ENCODE measurements at places on chromosomes 1 and 21. TPM values are rescaled to one million over a fixed set of nuclear protein-coding genes. Genes with fewer than 3 reads are reported as not detected.

CRP gene
- not detected for total RNA-seq

TNNI3K gene
- not detected for total RNA-seq

ADAM30 gene
- total RNA-seq, result not detected

HPDL gene
- 4.4 TPM for total RNA-seq

DMBX1 gene
- total RNA-seq, result 1.1 TPM

CD1D gene
- total RNA-seq, result 0.05 TPM

OR14K1 gene
- not detected for total RNA-seq

ZNF672 gene
- total RNA-seq, result 19.4 TPM

ZNF695 gene
- 3.4 TPM for total RNA-seq

TMEM269 gene
- total RNA-seq, result 0.08 TPM

RNF223 gene
- total RNA-seq, result 0.39 TPM

DDX59 gene
- 14.5 TPM for total RNA-seq

MXRA8 gene
- total RNA-seq, result 0.20 TPM

PAQR6 gene
- total RNA-seq, result 3.8 TPM

SIPA1L2 gene
- total RNA-seq, result 9.3 TPM

FCRL2 gene
- not detected for total RNA-seq

LCE2B gene
- total RNA-seq, result not detected

SERTAD4 gene
- 1.4 TPM for total RNA-seq

THEM5 gene
- total RNA-seq, result not detected

VSIG8 gene
- total RNA-seq, result 0.06 TPM

CRYBG2 gene
- total RNA-seq, result 1.7 TPM

AGMAT gene
- total RNA-seq, result 8.6 TPM

PRDM15 gene
- 4.3 TPM for total RNA-seq

SYT6 gene
- 0.54 TPM for total RNA-seq

RALGPS2 gene
- total RNA-seq, result 15.9 TPM

BTBD8 gene
- 0.84 TPM for total RNA-seq

PLA2G5 gene
- total RNA-seq, result not detected

KCNJ10 gene
- not detected for total RNA-seq

UMODL1 gene
- total RNA-seq, result not detected

PSMG1 gene
- total RNA-seq, result 75.2 TPM

FHAD1 gene
- 0.68 TPM for total RNA-seq

PFKL gene
- total RNA-seq, result 44.3 TPM

GUCA2A gene
- total RNA-seq, result not detected

DIO1 gene
- not detected for total RNA-seq

CGN gene
- 1.3 TPM for total RNA-seq

HAO2 gene
- total RNA-seq, result not detected

GRIK1 gene
- total RNA-seq, result not detected

MTARC1 gene
- total RNA-seq, result 8.3 TPM

CD1E gene
- total RNA-seq, result not detected

PGLYRP4 gene
- total RNA-seq, result not detected

DMRTA2 gene
- 0.15 TPM for total RNA-seq

DNAJC6 gene
- total RNA-seq, result 4.5 TPM

TMEM79 gene
- 10.2 TPM for total RNA-seq

PRR9 gene
- total RNA-seq, result not detected

TNFRSF9 gene
- 3.8 TPM for total RNA-seq

SLC30A7 gene
- 11.9 TPM for total RNA-seq

TIAM1 gene
- total RNA-seq, result 0.68 TPM

SOAT1 gene
- total RNA-seq, result 33.5 TPM

VASH2 gene
- total RNA-seq, result 4.2 TPM

WNT9A gene
- 6.6 TPM for total RNA-seq

CYP4Z1 gene
- total RNA-seq, result not detected

Measured in A549 treated with DMSO at 1 μM for 4 hours (cell line).